ENCODE measurements at places on chromosomes 7 and 10. TPM values are rescaled to one million over a fixed set of nuclear protein-coding genes. Genes with fewer than 3 reads are reported as not detected.

DNA sequence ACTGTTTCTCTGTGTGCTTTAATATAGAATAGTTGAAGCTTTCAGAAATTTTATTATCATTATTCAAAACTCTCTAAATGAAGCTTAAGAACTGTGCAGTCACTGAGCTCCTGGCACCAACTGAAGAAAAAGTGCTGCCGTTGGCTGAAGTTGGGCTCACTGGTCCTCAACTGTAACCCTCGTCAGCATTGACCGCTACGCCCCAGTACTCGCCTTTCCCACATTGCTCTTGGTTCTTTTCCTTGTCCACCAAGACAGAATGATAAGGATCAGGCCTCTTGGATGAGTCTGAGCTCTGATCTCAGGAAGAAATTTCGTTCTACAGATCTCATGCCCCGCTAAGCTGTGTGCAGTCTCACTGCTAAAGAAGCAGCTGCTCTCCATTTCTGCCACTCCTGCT is 7.9 kb upstream of the TAF3 start:
- DNase-seq, result no peak

GRCh38 chr10:44343843-44344242 is 41.1 kb downstream of the CXCL12 start:
- DNase-seq, result no peak

DNA sequence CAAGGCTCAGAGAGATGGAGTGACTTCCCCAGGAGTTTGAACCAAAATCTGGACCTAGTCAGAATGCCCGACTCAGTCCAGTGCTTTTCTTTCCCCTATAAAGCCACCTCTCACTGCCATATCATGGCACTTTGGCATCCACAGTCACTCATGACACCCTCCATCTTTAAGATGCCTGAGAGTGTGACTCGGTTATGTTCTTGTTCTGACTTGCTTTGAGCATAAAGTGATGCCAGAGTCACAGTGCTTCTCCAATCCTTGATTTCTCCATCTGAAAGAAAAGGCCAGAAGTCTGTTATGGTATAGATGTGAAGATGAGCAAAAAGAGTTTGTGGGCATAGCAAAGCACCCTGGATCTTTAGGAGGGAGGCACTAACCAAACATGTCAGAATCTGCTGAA is 538.1 kb downstream of the SORCS1 start:
- no peak for DNase-seq

The GPRIN2 gene
- total RNA-seq, result 29.2 TPM

DNA sequence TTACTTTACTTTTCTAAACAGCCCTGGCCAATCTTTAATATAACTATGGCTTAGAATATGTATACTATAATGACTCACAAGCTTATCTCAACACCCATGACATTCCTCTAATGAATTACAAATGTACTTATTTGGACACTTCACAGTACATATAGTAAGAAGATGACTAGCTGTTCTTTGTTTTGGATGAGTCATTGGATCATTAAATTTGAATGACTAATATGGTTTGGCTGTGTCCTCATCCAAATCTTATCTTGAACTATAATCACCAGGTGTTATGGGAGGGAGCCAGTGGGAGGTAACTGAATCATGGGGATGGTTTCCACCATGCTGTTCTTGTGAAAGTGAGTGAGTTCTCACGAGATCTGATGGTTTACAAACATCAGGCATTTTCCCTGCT is 807.5 kb upstream of the SORCS1 start:
- peak; percentile 58 for DNase-seq

GRCh38 chr7:1521456-1521855 is 9.0 kb upstream of the MAFK start:
- DNase-seq, result no peak

- no peak for DNase-seq
These were observed 9.2 kb downstream of the HABP2 start for GRCh38 chr10:113562069-113562468.

The CCDC3 gene
- total RNA-seq, result under 0.01 TPM

The ACTR3C gene
- total RNA-seq, result 81.8 TPM

The PRTFDC1 gene
- 13.7 TPM for total RNA-seq

DNA sequence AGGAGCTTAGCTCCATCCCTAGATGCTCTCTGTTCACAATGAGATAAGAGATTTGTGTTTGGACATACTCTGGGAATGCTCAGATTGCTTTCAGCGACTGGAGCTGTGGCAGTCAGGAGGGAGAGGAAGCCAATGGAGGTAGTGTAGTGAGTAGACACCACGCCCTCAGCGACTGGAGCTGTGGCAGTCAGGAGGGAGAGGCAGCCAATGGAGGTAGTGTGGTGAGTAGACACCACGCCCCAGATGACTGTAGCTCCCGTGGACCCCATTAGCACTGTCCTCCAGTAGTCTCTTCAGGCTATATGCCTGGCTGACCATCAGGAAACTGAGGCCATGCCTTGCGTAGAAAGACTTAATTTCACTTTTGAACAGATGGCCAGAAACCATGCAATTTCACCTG is 1033.8 kb downstream of the NRG3 start:
- DNase-seq, result no peak

DNA sequence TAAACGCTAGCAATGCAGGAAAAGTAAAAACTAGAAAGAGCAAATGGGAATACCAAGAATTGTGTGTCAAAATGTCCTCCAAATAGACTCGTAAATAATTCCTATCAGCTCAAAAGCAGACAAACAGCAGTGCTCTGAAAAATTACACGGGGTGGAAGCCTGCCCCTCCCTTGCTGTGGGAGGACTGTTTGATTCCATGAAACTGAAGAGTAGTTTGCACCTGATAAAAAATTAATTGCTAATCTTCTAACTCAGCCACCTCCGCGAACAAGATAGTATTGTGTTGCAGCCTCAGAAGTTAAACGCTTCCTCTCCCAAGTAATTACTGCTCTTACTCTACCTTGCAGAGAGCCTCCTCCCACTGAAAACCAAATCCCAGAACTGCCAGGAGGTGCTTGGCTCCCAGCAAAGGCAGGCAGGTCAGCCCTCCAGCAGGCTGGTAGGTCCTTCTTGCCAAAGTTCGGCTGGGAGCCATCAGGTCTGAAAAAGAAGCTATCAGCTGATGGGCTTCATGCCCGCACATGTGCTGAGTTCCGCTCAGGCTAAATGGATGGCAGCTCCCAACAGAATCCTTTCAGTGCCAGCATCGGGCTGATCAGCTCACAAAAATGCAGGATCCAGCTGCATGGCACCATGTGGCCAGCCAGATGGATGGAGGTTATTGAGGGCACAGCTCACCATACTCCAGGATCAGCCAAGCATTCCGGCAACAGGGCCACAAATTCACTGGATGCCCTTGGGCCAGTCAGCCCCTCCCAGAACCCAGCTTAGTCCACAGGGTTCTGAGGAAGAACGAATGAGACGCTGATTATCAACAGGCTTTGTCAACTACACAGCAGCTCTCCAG is 37.1 kb downstream of the MAD1L1 start:
- DNase-seq, result no peak

The BICC1 gene
- 609 TPM for total RNA-seq

The EPO gene
- not detected for total RNA-seq

The TES gene
- 315 TPM for total RNA-seq

The ARPC1A gene
- 169 TPM for total RNA-seq

DNA sequence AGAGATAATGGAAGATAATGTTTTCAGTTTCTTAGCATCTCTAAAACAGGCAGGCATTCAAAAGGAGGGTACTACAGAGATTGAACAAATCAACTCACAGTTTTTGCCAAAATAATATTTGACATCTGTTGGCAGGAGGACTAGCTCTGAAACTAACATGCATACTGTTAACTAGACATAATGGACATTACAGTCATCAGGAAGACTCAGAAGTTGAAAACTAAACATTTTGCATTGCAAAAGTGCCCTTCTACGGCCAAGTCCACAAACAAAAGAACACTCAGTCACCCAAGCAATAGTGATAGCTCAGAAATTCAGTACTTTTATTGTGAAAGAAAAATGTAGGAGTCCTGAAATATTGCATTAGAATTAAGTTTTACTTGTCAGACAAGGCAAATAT is 399.0 kb downstream of the HGF start:
- no peak for DNase-seq

The SBDS gene
- total RNA-seq, result 117 TPM

DNA sequence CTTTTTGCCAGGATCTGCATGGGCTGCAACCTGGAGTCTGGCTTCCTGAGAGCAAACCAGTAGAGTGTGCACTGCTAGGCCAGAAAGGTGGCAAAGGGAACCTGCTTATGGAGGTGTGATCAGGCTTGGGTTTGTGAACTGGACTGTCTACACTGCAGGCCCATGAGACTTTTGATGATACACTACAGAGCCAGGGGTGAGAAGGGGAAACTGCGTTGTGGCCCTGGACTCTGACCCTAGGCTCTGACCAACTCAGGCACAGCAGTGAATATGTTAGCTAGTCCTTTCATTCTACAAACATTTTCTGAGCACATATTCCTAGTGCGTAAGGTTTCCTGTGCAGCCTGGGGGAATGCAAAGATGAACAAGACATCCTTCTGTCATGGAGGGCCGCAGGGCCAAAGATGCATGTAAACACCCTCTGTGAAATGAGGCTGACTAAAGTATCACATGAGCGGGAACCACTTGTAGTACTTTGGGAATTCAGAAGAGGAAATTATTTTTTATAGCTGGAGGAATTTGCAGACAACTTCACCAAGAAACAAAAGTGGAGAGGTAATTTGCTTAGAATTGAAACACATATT is 63.8 kb upstream of the HPS1 start:
- no peak for DNase-seq

The INTS1 gene
- total RNA-seq, result 31.8 TPM

DNA sequence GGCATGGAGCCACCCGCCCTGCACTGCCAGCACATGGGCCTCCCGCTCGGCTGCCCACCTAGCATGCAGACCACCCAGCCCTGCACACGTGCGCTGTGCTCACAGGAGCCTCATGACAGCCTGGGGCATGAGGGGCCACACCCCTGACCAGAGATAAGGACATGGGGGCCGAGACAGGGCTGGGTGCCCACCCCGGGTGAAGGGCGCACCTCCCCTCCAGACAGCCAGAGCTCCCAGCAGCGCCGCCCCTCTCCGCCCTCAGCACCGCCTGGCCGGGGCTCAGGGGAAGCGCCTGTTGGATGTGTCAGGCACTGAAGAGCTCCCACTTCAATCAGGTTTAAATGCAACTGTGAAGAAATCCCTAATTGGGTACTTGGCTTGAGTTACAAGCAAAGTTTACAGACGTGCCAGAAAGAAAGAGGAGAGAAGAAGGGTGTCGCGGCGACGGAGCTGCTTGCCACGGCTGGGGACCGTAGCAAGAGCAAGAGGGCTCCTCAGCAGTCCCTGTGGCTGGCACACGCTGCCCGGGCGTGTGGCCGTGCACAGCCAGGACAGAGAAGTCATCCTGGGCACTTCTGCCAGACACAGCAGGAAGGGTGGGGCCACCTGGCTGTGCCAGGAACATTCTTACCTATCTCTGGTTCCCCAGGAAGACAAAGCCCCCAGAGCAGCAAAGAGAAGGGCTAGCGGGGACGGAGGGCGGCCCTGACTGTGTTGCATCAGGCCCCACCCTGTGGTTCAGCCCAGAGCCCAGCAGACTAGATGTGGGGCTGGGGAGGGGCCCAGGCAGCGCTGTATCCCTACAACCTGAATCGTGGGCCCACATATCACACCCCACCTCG is 247.4 kb downstream of the ELFN1 start:
- DNase-seq, result no peak

The CALHM2 gene
- 0.87 TPM for total RNA-seq

The KLHL7 gene
- total RNA-seq, result 50.6 TPM

The STX1A gene
- 13.9 TPM for total RNA-seq

DNA sequence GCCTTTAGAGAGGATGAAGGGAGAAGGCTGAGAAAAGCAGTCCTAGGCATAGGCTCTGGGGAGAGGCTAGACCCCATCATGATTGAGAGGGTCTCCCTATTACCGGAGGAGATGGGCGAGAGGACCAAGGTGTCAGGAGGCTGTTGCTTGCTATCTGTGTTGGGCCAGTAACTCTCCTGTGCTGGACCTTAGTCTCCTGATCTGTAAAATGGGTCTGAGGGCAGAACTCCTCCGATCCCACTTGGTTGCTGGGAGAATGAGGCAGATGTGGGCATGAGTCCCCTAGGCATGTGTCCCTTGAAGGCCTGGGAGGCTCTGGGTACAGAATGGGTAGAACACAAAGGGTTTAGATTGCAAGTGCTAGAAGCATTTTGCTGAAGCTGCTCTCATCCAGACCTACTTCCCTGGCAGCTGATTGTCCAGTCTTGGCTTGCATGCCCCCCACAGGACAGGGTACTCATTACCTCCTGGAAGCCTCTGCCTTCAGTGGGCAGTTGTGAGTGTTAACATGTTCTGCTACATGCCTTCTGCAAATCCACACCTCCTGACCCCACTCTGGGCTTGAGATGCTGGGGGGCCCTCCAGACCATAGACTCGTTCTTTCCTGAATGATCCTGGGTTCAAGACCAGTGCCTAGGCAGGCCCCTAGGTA is 4.4 kb downstream of the ZMIZ1 start:
- no peak for DNase-seq

The GAD2 gene
- total RNA-seq, result not detected

The CNOT4 gene
- 2.4 TPM for total RNA-seq

DNA sequence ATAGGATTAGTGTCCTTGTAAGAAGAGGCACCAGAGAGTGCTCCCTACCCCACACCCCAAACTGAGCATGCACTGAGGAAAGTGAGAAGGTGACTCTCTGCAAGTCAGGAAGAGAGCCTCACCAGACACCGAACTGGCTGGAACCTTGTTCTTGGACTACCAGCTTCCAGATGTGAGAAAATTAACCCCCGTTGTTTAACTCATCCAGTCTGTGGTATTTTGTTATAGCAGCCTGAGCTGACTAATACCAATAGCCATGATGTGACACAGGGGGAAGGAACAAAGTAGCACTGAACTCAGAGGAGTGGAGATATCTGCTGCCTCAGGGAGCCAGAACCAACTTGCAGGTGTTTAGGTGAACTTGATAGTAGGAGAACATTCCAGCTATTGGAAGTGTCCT is 415.2 kb upstream of the ZMIZ1 start:
- no peak for DNase-seq

DNA sequence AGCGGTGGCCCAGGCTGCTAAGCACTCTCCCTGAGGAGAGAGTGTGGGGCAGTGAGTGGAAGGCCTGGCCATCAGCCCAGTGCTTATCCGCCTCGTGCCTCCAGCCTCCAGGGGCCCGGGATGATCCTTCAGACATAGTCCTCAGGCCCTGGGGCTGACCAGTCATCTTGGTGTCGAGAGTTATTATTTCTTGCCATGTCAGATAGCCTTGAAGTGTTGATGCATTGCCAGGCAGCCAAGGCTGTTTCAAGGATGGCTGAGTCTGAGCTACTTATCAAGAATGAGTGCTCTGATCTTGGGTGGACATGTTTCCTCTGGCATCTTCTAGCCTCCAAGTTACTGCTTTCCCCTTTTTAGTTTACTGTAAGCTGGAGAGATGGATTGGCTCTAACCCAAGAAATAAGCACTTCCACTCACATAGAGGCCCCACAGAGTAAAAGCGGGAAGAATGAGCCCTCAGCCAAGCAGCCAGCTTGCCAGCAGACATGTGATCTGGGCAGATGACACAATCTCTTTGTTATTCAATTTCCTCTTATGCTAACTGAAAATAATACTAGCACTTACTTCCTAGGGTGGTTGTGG is 136.5 kb upstream of the NAMPT start:
- peak; percentile 90 for DNase-seq

GRCh38 chr7:127387974-127388373 is 4.5 kb downstream of the ZNF800 start:
- DNase-seq, result no peak

GRCh38 chr10:33676606-33677339 is 342.3 kb upstream of the NRP1 start:
- DNase-seq, result no peak

The FKBP6 gene
- not detected for total RNA-seq
